T-helper 2 cell (primary cell): ENCODE measurements at places on chromosomes 2 and 18.

DNA sequence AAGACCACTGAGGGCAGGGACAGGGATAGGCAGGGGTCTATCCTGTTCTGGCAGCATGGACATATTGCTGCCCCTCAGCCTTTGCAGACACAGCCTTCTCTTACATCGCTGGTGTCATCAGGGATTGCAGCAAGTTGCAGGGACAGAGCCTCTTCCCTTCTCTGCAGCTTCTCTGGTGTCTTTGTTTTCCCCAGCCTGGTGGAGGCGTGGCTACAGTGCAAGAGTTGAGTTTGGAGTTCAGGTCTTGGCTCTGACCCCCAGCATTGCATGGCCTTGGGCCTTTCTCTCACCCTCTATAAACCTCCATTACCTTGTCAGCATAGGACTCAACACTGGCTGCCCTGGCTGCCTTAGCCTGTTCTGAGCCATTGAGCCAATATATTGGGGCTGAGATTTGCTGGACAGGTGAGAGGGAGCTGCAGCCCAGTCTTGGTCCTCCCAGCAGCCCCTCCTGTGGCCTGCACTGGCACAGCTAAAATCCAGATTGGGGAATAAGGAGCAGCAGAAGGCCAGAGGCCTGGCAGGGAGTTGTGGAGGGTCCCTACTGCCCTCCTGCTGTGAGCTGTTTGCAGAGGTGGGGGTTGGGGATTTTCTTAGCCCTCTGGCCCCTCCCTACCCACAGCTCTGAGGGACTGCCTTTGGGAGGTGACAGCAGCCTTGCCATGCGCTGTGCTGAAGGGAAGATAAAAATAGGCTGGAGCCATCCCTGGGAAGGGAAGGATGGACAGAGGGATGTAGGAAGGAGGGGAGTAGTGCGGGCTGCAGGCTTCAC lies 22.8 kb downstream of the EHD3 start:
- DNase-seq, result no peak

GRCh38 chr2:101961338-101962191 lies 30.2 kb upstream of the IL1R2 start:
- no peak for DNase-seq

DNA sequence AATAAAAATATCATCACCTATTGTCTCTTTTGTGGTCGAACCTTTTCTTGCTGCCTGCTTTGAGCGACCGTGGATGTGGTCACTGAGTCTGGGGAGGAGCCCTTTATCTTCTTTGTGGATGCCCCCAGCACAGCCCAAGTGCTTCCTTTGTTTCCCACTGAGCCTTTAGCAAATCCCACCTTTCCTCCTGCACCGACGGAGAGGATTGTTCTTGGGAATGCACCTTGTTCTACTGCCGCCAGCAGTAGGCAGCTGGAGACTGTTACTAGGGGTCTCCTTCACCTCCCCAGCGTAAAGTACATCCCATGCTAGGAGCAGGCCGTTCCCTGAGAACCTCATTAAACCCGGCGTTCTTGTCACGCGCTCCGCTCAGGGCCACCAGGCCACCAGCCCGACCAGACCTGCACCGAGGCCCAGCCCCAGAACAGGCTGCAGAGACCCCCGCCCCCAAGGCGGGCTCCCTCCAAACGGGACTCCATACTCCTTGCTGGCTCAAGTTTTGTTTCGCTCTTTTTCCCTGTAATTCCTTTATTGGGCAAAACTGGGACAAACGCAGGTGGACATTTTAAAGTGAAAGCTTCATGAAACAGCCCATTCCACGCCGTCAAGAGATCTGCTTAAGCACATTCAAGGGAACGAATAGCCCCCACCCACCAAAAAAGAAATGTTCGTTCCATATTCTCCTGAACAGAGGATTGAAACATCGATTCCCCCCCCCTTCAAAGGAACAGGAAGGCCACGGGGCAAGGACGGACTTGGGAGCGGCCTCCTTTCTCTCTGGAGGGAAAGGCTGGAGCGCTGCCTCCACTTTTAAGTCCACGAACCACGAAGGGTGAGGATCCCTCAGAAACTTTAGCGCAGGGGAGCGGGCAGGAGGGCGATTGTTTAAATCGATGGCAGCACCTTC lies 1.1 kb upstream of the MAT2A start:
- no peak for DNase-seq

DNA sequence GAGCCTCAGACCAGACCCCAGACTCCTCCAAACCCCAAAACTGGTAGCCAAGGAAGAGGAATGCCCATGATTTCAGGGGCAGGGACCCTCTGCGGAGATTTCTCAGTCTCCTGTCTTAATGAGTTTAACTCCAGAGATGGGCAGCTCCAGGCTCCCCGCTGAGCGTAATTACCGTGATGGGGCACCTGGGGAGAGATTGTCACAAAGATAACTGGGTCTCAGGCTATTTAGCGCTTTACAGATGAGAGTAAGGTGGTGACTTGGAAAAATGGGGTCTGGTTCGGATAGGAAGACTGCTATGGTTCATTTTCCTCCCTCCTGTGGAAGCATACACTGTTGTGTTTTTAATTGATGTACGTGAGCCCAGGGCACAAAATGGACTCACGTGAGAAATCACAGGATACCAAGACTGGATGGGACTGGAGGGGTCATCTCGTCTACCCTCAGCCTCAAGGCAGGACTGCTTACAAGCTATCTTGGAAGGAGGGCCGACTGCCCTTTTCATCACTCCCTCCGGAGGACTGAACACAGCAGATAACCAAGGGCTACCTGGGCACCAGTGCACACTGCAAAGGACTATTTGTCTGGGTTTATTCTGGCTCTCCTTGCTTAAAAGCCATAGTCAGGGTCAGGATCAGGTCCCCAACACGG lies 427.8 kb downstream of the ZNF521 start:
- no peak for DNase-seq

- no peak for DNase-seq
Observed at GRCh38 chr2:234724850-234725249, 227.0 kb upstream of the SH3BP4 start.

DNA sequence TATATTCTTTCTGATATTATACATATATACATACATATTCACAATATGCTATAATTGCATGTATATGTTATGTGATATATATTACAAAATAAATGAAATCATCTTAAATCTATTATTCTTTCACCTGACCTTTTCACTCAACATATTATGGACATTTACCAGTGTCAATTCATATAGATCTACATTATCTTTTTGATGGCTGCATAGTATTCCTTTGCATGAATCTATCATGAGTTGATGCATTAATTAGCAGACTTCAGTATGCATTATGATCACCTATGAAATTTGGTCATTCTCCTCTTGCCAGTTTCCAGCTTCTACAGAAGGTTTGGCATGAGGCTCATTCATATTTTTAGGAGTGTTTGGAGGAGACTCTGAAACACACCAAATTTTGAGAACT lies 23.4 kb upstream of the B4GALT6 start:
- DNase-seq, result no peak

DNA sequence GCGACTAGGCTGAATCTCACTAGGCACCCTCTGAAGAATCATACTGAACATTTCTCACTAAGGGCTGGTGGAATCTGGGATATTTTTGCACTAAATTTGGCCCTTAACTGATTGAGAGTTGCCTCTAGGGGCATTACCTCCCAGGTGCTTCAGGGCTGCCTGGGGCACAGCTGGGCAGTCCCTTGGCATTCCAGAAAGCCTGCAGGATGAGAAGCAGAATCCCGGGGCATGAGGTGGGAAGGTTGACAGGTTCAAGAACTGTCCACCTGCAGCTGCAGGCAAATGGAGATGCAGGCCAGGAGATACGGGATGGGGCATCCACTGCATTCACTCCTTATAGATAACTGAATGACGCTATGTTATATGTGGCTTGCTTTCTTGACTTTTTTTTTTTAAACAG lies 7.4 kb downstream of the RESP18 start:
- DNase-seq, result no peak

- DNase-seq, result no peak
Observed at GRCh38 chr2:200225951-200226350, 80.5 kb upstream of the SPATS2L start.

GRCh38 chr2:120314690-120315366 lies 31.1 kb upstream of the INHBB start:
- peak; percentile 59 for DNase-seq

DNA sequence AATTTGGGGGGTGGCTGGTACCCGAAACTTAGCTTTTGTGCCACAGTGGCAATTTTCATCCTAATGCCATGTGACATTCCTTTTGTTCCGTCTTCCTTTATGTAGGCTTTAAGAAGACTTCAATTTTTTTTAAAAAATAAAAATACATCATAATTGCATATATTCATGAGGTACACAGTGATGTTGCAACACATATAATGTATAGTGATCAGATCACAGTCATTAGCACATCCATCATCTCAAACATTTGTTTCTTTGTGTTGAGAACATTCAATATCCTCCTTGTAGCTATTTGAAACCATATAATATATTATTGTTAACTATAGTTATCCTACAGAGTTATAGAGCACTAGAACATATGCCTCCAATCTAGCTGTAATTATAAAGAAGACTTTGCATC lies 6.0 kb upstream of the CLIP4 start:
- no peak for DNase-seq

DNA sequence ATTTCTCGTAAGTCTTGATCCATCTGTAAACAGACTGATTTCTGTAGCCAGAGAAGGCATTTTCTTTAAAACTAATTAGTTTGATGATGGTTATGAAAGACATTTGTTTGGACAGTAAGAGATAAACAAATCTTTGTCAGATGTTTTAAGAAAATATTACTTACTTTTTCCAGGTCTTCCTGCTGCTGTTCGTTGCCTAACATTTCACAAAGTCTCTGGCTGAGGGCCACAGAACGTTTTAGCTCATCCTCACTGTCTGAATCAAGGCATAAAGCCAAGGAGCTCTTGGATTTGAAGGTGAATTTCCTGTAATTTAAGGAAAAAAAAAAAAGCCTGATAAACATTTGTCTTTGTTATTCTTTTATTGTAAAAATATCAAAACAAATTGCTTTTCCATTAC lies 57.8 kb downstream of the VIL1 start:
- DNase-seq, result no peak

GRCh38 chr2:33223856-33224255 lies 252.6 kb upstream of the RASGRP3 start:
- no peak for DNase-seq

GRCh38 chr18:13726972-13727331 lies 479 bp downstream of the RNMT start:
- no peak for DNase-seq

DNA sequence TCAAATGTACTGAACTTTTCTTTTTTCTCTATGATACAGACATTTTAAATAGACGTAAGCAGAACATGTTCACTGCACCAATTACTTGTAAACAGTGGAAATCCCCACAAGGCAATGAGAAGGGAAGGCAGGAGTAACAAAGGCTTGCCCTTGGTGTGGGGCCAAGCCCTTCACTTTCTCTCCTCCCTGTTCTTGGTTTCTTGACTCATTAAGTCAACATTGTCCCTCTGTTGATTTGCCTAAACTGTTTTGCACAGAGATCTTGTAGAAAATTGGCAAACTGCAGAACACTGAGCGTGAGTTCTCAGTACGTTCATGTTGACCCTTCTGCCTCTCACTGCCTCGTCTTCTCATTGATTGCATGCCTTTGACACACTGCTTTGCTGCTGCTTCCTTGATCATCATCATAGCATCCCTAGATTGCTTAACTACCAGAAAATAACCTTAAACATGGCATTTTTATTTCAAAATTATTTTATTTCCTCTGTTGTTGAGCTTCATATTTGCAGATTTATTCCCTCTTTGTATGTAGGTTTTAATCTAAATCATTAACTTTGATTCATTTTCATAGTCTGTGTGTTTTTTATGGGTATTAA lies 257.7 kb downstream of the PTGR3 start:
- no peak for DNase-seq

DNA sequence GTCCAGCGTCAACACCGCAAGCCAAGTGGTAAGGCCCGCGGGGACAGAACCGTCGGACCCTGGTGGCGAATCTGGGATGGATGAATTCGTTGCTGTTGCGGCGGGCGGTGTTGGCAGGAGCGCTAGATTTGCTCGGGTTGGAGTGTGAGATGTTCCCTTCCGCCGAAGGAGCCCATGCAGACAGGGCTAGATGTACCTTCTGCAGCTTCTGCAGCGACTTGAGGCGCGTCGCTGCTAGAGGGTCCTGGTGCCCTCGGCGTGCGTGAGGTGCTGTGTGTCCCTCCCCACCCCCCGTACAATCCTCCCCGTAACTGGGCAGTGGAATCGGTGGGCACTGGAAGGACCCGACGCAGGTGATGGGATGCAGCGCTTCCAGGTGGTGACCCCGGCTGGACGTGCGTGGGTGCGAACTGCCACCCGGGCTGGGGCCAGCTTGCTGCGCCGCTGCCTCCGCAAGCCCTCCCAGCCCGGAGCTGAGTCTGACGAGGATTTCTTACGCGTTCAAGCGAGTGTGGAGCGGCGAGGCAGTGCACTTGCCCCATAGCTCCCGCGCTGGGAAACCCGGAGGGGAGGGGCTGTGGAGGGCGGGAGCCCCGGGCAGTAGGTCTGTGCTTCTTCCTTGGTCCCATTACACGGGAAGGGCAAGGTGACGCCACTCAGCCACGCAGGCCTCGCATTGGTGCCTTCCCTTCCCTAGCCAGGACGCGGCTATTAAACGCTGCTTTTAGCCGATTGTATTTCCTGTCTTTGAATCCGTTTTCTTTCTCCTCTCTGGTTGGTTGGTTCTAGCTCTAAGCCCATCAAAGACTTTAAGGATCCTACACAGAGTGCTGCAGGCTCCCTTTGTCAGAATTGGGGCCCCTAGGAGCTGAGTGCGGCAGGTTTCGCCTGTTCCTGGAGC lies 34.2 kb downstream of the CHRNA1 start:
- DNase-seq, result peak; percentile 10

DNA sequence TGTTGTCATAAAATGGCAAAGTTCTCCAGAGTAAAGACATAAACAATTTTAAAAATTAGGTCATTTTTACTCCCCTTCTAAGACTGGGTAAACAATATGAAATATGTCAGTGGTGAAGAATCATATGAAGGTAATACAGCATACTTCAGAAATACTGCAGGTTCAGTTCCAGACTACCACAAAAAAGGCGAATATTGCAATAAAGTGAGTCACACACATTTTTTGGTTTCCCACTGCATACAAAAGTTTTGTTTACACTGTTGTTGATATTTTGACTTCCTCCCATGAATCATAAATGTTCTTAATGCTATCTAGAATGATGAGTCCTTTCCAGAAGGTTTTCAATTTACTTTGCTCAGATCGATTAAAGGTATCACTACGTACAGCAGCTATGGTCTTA lies 73.5 kb downstream of the SMC6 start:
- DNase-seq, result no peak

DNA sequence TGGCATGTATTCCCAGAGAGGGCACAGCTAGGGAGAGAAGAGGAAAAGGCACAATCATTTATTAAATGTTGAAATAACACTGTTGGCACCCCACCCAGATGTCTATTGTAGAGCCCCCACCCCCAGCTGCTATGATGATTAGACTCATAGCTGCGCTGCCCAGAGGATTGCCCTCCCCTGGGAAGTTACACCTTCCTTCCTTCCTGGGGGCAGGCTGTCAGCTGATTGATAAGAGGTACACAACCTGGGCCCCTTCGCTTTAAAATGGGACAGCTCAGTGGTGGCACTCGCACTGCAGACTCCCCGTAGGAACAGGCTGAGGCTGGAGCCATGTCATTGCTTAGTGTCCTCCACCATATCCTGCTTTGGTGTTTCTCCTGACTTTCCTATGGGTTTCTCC lies 18.1 kb downstream of the TEX51 start:
- DNase-seq, result no peak

- no peak for DNase-seq
Observed at GRCh38 chr18:13909141-13909940, 6.0 kb downstream of the MC2R start.

GRCh38 chr18:22314001-22314400 lies 103.7 kb downstream of the CTAGE1 start:
- DNase-seq, result no peak

GRCh38 chr2:109143214-109144187 lies 14.5 kb downstream of the SH3RF3 start:
- peak; percentile 60 for DNase-seq

GRCh38 chr2:144712550-144712940 lies 192.6 kb upstream of the ZEB2 start:
- DNase-seq, result no peak
